Stimulated activated CD4-positive, alpha-beta T cell treated with anti-CD3 and anti-CD28 coated beads, Interleukin-1b, Interleukin-23, amount 100 ng/mL, for 48 hours (primary cell): ENCODE measurements at places on chromosomes 13 and 19.

- no peak for DNase-seq
These were observed 959 bp downstream of the CHMP2A start for GRCh38 chr19:58553799-58554493.

DNA sequence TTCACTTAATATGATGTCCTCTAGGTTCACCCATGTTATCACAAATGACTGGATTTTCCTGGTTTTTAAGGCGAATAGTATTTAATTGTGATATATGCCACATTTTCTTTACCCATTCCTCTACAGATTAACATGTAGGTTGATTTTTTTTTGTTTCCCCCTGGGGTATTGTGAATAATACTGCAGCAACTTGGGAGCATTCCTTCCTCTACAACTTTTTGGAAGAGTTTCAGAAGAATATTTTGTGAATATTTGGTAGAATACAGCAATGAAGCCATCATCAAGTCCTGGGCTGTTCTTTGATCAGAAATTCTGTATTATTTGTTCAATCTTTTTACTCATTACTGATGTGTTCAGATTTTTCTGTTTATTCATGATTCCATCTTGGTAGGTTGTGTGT, 5.6 kb upstream of the ZNF331 start:
- no peak for DNase-seq

DNA sequence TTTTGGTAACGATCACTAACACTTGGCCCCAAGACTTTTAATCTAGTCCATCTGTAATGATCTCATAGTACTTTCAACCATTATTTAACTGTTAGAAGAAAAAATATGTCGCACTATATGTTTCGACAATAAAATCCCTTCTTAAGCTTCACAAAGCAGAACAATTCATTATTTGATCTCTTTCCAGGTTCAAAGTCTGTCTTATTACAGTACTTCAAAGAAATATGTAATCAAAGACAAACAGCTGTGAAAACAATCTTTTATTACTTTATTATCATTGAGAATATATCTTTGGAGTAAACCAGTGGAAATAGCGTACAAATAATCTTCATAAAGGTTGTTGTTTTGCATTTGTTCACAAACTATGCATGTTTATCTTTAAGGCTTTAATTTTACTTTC, 93.5 kb downstream of the DACH1 start:
- no peak for DNase-seq

- DNase-seq: no peak
These were observed 1367.5 kb upstream of the PCDH9 start for GRCh38 chr13:68597641-68598040.

GRCh38 chr13:104327211-104327610, 1261.0 kb upstream of the SLC10A2 start:
- no peak for DNase-seq

DNA sequence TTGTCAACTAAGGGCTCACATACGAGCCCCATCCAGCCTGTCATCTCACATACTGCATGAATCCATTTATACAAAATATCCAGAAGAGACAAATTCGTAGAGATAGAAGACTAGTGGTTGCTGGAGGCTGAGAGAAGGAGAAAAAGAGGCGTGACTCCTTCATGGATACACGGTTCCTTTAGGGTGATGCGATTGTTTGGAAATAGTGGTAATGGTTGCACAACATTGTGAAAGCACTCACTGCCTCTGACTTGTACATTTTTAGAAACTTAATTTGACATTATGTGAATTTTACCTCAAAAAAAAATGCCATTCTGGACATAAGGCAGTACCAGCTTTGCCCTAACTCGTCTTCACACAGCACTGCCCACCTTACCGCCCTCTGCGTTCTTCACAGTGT, 27.3 kb downstream of the IGFL1 start:
- no peak for DNase-seq

DNA sequence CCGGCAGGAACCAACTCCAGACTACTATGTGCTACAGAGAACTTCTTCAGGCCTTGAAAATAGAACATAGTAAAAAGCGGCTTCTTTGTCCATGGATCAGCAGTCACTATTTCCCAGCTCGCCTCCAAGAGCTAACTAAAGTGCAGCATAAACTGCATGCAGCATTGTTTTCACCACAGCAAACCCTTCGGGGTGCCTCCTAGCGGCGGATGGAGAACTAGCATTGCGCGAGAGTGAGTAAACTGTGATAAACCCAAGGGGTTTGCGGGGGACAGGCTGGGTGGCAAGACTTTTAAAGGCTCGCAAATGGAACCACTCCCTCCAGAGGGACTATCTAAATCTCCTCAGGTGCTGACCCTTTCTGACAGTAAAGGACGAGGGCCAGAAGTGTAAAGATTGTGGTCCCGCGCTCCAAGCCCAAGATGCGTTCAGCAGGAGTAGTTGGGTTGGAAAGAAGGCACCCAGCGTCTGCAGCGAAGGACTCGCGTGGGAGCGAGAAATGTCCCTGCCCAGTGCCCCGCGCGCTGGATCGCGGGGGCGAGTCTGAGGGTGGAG, 21.5 kb upstream of the SGCG start:
- peak; percentile 27 for DNase-seq

- no peak for DNase-seq
These were observed 757 bp downstream of the EGLN2 start for GRCh38 chr19:40799558-40800338.

DNA sequence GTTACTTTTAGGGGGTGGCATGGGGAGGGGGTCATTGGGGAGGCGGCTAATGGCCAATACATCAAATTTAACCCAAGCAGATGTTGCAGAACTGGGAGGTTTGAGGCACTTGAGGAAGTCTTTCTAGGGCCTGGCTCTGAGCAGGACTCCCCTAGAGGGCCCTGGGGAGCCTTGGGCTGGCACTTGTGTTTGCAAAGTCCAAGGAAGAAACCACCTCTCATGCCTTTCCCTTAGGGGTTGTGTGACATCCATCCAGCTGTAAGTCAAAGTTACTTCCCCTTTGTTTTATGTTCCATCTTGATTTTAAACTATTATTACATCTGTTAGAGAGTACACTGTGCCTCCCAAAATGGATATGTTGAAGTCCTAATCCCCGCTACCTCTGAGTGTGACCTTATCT, 159.9 kb downstream of the KATNAL1 start:
- no peak for DNase-seq

- DNase-seq: no peak
These were observed 3.8 kb downstream of the TNNT1 start for GRCh38 chr19:55145232-55145631.

GRCh38 chr13:29490561-29490885, 105.0 kb downstream of the SLC7A1 start:
- no peak for DNase-seq

GRCh38 chr19:4534836-4535658, at the start of gene PLIN5:
Gene PLIN5, minus strand, starts transcription at chr19:4535224. Its CDS starts 1,150 bp downstream, at chr19:4534074.
- DNase-seq: peak; percentile 49

GRCh38 chr19:591099-591958, 1.6 kb downstream of the HCN2 start:
- no peak for DNase-seq

- DNase-seq: no peak
These were observed 42.1 kb downstream of the COG3 start for GRCh38 chr13:45506811-45507210.

DNA sequence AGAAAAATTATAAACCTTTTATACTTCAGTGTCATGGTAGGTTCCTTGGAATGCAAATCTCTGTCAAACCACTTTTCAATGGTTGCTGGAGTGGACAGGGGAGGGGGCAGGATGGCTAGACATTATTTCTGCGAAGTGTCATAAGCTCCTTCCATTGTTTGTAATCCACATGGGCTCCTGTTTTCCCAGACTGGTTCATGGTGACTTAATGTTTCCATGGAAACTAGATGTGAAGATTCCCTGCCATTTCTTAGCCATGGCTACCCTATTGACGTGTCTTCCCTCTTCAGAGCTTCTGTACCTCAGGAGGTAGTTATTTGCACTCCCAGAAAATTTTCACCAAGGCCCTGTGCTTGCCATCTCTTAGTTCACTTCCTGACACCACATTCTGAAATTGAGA, 95.3 kb downstream of the UFM1 start:
- DNase-seq: no peak

DNA sequence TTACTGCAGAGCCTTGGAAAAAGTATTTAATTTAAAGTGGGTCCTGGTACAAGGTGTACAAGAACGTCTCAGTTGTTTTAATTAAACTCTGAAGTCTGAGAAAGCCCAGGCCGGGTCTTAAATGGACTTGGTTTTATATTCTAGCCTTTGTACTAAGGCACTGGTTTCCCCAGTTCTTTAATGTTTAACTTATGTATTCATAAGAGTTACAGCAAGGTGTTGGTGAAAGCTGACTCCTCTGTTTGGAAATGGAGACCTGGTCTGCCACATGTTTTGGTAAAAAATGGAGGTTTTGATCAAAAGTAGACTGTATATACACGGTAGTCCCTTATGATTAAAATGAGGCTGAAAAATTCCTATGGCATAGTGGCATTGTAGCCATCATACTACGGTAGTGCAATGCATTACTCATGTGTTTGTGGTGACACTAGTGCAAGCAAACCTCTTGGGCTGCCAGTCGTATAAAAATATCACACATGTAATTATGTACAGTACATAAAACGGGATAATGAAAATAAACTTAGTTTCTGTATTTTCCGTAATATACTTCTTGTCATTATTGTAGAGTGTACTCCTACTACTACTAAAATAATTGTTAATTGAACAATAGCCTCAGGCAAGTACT, 883.4 kb upstream of the SPRY2 start:
- no peak for DNase-seq

GRCh38 chr19:14565298-14565679, 6.6 kb downstream of the NDUFB7 start:
- no peak for DNase-seq

DNA sequence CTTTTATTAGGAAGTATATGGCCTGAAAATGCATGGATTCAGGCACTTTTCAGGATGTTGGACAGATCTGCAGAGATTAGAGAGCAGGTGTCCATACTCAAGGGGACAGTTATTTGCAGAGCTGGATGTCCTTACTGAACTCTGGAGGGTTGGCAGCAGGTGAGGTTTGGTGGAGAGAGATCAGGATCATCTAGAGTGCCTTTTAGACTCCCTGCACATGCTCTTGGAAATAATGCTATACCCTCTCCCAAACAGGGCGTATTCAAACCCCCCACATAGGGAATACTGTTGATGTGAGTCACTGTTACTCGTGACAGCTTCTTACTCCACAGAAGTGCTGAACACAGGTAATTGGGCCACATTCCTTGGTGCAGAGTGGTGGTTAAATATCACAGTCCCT, 725.7 kb upstream of the SGCG start:
- DNase-seq: no peak

GRCh38 chr13:90402613-90403012, 944.9 kb upstream of the MIR17HG start:
- DNase-seq: no peak

DNA sequence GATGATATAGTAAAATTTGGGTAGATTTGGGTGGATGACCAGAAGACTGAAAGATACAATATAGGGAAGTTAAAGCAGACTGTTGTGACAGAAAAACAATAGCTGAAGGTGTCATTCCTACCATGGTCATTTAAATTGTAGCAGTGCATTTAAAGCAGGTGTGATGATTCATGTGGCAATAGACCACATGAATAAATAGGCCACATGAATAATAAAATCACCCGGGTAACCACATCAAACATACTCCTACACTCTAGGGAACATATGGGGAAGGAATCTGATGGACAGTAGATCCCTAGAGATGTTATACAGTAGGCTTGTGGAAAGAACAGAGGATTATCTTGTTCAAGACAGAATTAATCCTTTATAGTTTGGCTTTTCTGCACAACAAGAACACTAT, 392.6 kb downstream of the SLITRK5 start:
- no peak for DNase-seq

DNA sequence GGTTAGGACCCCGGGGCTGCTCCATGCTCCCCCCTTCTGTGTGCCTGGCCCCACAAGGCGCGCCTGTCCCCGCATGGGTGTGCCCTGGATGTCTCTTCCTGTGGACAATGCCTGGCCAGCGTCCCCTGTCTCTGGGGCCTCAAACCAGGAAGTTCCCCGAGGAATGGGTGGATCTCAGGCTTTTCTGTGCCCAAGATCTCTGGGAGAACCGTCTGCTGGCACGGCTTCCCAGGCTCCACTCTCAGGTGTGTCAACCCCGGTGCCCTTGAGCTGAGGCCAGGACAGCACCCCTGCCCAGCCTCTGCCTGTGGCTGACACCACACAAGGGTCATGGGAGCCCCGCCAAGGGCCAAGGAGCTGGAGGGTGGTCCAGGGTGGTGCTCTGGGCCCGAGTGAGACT, 15.7 kb downstream of the ZNF444 start:
- no peak for DNase-seq

GRCh38 chr13:29496241-29496712, 99.2 kb downstream of the SLC7A1 start:
- DNase-seq: no peak

DNA sequence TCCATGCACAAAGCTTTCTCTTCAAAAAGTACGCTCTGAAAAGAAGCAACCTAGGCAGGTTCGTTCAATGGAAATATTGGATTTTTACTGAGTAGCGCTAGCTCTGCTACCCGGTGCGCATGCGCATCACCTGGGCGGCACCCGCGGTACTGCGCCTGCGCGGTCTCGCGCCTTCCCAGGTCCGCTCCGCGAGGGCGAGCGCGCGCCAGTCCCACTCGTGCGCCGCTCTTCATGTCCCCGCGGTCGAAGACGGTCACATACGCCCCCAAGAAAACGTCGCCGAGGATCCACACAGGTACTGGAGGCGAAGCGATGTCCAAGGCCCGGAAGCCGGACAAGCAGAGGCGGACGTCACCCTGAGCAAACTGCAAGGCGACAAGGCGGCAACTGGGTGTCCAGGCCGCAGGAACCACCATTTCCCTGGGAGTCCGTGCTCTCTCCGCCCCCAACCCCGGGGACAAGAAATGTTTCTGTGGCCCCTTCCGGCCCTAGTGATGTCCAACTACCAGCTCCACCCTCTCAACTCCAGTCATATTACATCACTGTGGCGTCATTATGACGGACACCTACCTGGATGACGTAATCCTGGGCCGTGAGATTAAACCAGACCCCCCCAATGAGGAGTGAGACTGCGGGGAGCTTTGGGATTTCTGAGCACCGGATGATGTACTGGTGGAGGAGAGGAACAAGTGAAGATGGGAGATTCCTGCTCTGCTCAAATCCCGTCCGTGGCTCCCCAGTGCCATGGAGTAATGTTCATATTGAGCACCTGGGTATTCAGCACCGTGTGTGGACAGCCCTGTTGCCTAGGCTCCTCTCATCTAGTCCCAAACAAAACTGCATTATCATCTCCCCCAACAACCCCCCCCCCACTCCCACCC, 4.8 kb upstream of the KCNC3 start:
- DNase-seq: no peak

- DNase-seq: no peak
These were observed 15.6 kb downstream of the CAPS start for GRCh38 chr19:5929625-5930024.
